ENCODE measurements at places on chromosomes 2 and 18.
A peak's percentile ranks its signal among the peaks of the same experiment; 100 is the strongest.

DNA sequence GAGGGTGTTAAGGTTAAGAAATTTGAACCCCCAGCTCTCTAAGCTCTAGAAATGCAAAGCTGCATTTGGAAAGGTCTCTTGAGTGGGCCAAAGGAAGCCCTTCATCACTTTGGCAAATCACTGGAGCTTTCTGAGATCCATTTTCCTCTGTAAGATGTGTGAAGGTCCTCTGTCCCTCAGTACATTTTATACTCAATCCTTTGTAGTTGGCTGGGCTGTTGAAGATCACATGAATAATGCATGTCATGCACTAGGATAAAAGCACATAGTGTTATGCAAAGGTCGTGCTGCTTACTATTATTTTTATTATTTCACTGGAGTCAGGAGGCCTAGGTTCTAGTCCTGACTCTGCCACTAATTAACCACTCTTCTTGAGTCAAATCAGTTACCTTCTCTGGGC, 124.9 kb downstream of the FSHR start:
- DNase-seq = no peak

DNA sequence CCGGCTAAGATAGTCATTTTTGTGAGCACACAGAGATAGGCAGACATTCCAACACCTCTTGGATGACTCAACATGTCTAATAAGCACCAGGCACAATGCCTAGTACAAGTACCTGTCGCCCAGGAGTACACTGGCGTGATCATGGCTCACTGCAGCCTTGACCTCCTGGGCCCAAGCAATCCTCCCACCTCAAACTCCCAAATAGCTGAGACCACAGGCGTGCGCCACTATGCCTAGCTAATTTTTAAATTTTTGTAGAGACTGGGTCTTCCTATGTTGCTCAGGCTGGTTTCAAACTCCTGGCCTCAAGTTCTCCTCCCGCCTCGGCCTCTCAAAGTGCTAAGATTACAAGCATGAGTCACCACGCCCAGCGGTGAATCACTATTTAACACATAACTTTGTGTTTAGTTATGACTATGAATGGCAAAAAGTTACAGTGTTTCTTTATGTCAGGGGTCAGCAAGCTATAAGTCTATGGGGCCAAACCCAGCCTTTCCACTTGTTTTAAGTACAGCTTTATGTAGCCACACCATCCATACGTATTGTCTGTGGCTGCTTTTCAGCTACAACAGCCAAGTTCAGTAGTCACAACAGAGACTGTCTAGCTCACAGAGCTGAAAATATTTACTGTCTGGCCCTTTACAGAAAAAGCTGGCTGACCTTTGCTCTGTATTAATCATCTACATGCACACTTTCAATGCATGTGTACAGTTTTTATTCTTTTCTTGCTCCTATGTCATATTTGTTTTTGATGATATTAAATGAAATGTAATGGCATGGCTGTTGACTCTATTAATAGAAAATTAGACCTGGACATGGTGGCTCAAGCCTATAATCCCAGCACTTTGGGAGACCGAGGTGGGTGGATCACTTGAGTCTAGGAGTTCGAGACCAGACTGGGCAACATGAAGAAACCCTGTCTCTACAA, 18.7 kb downstream of the ORC2 start:
- no peak for DNase-seq

GRCh38 chr18:2918761-2919550, 72.2 kb downstream of the EMILIN2 start:
- no peak for DNase-seq

- DNase-seq = peak; percentile 3
Measured at GRCh38 chr2:206836722-206837121, 71.3 kb downstream of the FASTKD2 start.

DNA sequence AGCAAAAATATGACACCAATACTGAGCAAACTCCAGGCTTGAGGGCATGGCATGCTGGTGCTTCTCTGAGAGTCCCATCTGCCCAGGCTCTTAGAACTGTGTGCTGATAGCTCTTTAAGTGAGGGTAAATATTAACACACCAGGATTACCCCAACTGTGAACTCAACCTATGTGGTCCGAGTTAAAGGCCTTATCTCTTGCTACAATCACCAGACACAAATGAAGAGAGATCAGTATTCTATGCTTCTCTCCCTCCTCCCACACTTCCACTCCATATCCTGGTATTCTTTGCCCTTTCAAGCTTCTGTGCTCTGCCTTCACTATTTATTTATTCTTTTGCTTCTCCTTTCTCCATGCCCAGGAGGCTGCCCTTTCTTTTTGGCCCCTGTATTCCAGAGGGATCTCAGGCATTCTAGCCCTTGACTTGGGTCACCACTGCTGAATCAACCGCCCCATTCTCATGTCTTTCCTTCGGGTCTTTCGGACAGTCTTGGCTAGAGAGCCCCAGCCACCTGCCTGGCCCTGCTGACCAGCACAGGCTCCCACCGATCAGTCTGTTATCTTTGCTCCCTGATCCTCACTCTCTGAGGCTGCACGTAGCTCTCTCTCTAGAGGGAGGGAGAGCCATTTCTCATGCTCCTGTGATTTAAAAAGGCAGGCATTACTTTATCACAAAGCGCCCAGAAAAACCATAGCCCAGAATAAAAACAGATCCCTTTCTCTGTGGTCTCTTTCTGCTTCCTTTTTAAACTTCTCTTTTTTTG, 17.2 kb upstream of the HK2 start:
- DNase-seq = peak; percentile 83

DNA sequence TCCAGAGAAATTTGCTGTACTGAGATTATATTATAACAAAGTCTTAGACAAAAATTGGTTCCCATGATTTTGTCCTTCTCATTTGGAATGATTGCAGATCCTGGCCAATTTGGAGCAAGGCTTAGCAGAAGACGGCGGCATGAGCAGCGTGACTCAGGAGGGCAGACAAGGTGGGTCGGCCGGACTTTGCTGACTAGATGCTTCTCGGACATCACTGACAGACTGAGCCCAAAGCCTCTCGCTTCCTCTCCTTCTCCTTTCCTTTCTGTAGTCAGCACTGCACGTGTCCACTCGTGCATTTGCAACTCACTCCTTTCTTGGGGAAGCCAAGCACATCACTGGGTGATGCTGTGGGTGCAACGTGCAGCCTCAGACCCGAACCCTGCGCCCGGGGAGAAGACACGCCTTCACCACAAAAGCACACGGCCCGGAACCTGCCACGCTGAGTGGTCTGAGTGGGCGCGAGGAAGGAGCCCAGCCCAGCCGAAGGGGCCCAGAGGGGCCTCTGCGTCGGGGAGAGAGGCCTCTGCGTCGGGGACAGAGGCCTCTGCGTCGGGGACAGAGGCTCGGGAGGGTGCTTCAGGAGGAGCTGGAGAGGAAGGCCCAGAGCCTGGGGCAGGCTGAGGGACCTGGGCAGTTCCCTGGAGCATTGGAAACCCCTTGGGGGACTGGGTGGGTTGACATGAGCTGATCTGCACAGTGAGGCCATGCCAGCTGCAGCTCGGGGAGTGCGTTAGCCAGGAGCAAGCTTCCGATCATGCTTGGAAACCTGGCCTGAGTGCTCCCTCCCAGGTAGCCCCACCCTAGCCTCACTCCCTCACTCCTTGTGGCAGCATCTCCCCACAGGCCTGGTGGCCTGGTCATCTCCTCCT, 61.6 kb downstream of the ADI1 start:
- no peak for DNase-seq

DNA sequence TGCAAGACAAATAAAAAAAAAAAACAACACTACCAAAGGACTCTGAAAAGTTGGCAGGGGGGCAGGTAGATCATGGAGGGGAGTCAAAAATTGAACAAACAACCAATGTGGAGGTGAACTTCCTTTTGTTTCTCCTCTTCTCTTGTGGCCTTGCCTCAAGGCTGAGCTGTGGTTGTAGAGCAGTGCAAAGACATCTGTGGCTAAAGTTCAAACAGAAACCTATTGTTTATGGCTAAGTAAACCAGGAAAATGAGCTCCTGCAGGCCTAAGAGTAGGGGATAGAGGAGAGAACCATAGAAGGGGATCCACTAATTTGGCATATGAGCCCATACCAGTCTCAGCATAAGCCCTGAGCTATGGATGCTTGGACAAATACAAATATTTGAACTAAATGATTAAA, 40.2 kb upstream of the EGR4 start:
- no peak for DNase-seq

DNA sequence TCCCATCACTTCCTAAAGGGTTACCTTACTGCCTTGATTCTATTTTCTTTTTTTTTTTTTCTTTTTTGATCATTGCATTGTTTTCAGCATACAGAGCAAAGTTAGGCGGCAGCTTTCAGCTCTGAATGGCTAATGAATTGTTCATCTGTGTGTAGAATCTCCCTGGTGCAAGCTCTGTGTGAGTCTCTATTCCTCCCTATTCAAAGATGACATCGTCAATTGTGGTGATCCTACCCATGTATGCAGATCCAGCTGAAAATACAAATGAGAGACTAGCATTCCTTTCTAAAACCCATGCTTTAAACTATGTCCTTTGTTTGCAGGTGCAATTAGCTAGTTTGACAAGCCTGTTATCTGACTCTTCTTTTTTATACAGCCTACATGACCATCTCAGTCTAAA, 539.0 kb downstream of the ARHGAP15 start:
- DNase-seq = no peak

GRCh38 chr2:219689676-219690628, 62.5 kb downstream of the SLC4A3 start:
- peak; percentile 76 for DNase-seq

DNA sequence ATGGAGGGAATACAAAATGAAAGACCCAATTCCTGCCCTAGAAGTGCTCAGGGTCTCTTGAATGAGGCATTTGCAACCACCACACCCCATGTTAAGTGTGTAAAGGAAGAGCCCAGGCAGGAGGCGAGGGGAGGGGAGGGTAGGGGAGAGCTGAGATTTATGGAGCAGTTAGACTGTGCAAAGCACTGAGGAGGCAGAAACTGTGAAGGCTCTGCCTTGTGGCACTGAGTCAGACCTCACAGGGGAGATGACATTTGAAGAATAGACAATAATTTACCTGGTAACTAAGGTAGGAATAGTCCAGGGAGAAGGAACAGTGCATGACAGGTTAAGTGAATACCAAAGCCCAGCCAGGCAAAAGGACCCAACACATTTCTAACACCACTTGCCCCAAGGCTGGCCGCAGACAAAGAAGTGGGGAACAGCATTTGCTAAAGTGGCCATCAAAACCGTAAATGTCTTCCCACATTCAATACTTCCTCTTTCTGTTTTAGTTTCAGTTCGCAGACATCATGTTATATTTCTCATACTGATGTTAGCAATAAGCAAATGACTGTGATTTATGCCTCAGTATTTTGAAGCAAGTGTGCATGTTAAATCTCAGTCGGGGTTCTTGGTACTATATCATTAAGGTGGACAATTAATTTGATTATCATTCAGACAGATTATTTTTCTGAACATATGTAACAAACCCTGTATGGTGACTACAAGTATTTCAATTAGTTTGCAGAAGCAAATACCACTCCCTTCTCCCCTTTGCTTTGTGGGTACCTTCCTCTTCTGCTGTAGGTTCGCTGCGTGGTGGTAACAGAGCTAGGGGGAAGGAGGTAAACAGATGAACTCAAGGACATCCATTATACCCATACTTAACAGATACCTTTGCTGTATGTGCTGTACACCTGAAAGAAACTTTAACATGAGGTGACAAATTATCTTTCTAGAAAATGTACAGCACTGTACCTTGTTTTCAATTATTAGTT, 27.5 kb downstream of the CDH20 start:
- peak; percentile 64 for DNase-seq

DNA sequence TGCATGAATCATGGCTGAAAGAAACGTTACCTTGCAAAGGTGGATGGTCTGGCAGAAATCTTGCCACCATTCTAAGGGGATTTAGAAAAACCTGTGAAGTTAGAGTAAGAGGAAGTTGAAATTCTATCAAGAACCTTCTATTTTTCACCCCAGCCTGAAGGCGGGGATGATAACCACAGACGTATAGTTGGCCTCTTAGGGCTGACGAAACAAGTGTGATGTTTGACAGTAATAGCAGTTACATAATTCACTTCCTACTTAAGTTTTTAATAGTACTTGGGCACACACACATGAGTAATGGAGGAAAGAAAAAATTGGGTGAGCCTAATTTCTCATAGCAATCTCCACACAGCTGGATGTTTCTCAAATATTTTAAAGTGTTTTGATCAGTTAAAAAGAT, 336.6 kb upstream of the SALL3 start:
- DNase-seq = peak; percentile 94

- DNase-seq = peak; percentile 54
Measured at GRCh38 chr2:38690499-38691420, 24.8 kb downstream of the GALM start.

- DNase-seq = peak; percentile 14
Measured at GRCh38 chr2:207706936-207707860, 4.2 kb upstream of the CCNYL1 start.

DNA sequence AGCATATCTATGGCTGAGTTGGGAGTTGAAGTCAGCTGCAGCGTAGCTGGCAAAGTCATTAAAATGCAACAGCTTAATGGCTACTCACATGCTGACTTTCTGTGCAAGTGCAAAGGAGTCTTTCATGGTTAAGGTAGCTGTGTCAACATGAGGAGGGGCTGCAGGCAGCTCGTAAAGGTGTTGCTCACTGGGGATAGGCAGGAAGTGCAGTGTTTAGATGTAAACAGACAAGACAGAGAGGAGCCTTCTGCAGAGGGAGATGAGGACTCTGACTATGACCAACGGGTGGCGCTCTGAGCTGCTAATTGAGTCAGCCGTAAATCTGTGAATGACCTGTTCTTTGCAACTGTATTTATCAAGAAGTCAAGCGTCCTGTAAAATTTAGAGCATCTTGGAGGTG, 22.3 kb upstream of the CAVIN2 start:
- no peak for DNase-seq

DNA sequence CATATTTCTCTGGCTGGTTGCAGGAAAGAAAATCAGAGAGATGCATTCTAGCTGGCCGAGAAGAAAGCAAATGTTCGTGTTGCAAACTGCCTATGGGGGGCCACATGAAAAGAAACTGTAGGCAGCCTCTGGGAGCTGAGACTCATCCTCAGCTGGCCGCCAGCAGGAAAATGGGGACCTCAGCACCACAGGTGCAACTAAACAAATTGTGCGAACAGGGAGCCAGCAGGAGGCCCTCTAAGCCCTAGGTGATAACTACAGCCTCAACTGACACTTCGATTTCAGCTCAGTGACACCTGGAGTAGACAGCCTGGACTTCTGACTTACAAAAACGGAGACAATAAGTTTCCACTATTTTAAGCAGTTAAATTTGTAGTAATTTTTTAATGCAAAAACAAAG, 107.3 kb downstream of the DTNB start:
- DNase-seq = no peak

DNA sequence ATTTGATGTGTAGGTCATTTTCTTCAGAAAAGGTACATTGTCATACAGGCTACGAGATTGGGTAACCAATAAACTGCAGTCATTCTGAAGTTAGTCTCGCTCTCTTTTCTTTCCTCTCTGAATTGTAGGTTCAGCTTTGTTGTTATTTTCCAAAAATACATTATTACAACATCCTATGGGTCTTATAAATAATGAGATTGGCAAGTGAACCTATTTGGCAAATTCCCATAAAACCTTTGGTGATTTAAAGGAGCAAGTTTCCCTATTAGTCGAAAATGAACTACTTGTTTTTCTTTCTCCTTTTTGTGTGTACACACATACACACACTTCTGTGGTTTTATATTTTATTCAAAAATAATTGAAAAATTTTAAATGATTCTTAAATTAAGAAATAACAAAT, 67.0 kb downstream of the ARHGAP28 start:
- no peak for DNase-seq
